ENCODE measurements at places on chromosomes 1 and 21. TPM values are rescaled to one million over a fixed set of nuclear protein-coding genes. Genes with fewer than 3 reads are reported as not detected.

The ADAMTSL4 gene
- 53.7 TPM for total RNA-seq

The TGFBR3 gene
- 41.1 TPM for total RNA-seq

The ST6GALNAC5 gene
- total RNA-seq, result 26.3 TPM

The AADACL4 gene
- not detected for total RNA-seq

The ACKR1 gene
- 8.9 TPM for total RNA-seq

The ZNF593OS gene
- 41.3 TPM for total RNA-seq

The CRABP2 gene
- total RNA-seq, result 117 TPM

The DAB1 gene
- 17.9 TPM for total RNA-seq

The ADSS2 gene
- total RNA-seq, result 50.9 TPM

The VASH2 gene
- 47.9 TPM for total RNA-seq

The PRKAA2 gene
- total RNA-seq, result 32.7 TPM

The MMP23B gene
- total RNA-seq, result 40.0 TPM

The NBPF6 gene
- total RNA-seq, result not detected

The SPRR2F gene
- not detected for total RNA-seq

The LRRC53 gene
- total RNA-seq, result 0.11 TPM

The OR2C3 gene
- total RNA-seq, result not detected

All from camera-type eye (tissue), 1 donor.